ENCODE measurements at places on chromosomes 3 and 15. TPM values are rescaled to one million over a fixed set of nuclear protein-coding genes. Genes with fewer than 3 reads are reported as not detected.

DNA sequence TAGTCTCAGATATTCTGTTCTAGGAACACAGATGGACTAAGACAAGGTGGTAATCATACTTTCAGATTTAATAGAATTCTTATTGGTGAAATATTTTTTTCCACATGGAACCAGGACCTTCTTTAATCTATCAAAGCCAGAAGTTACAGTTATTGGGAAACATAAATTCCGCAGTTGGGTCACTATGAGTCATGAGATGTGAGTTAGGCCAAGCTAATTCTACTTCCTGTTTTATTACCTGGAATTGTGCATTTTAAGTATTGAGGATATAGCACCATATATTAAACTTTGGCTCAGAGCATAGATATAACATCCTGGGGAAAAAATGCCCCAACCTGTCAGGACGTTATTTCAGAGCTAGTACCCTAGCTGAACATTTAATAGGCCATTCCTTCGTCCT lies 96.4 kb upstream of the P3H2 start:
- no peaks in the 10 kb centered on the region for H3K4me1 ChIP-seq
- no peak for DNase-seq
- H3K4me3 ChIP-seq = no peak overlapping the region
- no peaks in the 10 kb centered on the region for H3K36me3 ChIP-seq
- no peaks in the 10 kb centered on the region for H3K27me3 ChIP-seq

DNA sequence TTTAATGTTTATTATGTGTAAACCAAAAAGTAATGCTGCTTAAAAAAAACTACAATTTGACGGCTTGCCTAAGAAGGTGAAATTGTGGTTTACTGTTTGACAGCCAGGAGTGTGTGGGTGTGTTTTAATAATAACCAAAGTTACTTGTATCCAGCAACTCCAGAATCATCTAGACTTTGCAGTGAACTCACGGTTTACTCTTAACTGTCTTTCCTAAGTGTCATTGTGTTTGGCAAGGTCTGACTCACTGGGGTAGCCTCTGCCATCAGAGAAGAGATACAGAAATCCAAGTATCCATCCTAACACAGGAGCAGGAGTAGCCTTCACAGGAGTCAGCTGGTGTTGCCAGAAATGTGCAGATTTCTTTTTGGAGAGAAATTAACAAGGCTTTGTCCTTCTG lies 151.1 kb downstream of the CTNNB1 start:
- DNase-seq = no peak
- H3K36me3 ChIP-seq = no peaks in the 10 kb centered on the region
- H3K4me3 ChIP-seq = no peak overlapping the region
- no peaks in the 10 kb centered on the region for H3K4me1 ChIP-seq

The CPLX3 gene
- total RNA-seq = not detected

The TMEM44 gene
- total RNA-seq = 22.1 TPM

- H3K36me3 ChIP-seq = no peaks in the 10 kb centered on the region
- H3K4me1 ChIP-seq = peaks cover 10% of the 10 kb centered on the region
- H3K27ac ChIP-seq = no peak overlapping the region
- no peak for DNase-seq
These were observed 315.4 kb downstream of the PTPRG start for GRCh38 chr3:61876797-61877196.

The GPR156 gene
- total RNA-seq = not detected

DNA sequence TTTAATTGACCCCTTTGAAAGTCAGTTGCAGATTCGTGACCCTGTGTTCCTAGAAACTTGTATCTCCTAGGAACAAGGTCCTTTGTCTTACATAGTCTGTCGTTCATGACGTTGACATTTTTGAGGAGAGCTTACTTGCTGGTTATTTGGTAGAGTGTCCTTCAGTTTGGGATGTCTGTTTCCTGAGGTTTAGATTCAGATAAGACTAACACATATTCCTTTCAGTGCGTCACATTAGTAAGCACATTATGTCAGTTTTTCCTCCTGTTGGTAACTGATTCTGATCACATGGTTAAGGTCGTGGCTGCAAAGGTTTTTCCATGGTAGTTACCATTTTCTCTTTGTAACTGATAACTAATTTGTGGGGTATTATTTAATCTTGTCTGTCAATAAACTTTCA lies 80.8 kb downstream of the PCCB start:
- H3K27me3 ChIP-seq = no peaks in the 10 kb centered on the region
- no peak for DNase-seq
- H3K36me3 ChIP-seq = no peaks in the 10 kb centered on the region
- no peak overlapping the region for H3K4me3 ChIP-seq
- no peaks in the 10 kb centered on the region for H3K4me1 ChIP-seq

GRCh38 chr15:68302729-68303128 lies 25.2 kb downstream of the FEM1B start:
- no peak overlapping the region for H3K27ac ChIP-seq
- DNase-seq = no peak
- no peaks in the 10 kb centered on the region for H3K4me1 ChIP-seq
- no peak overlapping the region for H3K4me3 ChIP-seq
- H3K27me3 ChIP-seq = no peaks in the 10 kb centered on the region

The ZSCAN29 gene
- 29.6 TPM for total RNA-seq

DNA sequence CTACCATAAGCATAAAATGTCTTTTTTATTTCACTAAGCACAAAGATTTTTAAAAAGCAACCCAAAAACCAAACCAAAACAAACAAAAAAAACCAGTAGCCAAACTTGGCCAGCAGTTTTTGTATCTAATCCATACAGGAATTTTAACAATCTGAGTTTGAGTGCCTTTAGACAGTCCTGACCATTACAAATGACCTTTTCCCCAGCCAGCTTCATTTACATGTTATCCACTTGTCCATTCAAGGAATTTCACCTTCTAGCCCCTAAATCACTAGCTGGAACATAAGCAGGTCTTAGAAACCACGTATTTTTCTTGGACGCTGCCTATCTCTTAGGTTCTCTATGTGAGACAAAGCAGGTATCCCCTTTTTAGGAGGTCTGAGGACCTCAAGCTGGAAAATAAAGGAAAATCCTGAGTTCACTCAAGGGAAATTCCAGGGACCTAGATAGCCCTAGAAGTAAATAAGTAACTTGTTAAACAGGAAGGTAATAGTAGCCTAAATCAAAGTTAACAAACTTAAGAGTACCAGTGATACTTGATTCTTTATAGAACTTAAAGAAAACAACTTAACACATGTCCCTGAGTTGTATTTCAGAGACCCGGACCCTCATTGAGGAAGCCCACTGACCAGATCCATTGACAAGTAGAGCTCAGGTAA lies 34.2 kb downstream of the CIP2A start:
- DNase-seq = no peak
- no peak overlapping the region for H3K27ac ChIP-seq
- peaks cover 10% of the 10 kb centered on the region for H3K4me1 ChIP-seq

The SLC12A8 gene
- 24.2 TPM for total RNA-seq

The TGM5 gene
- not detected for total RNA-seq

The CHRNA7 gene
- 38.8 TPM for total RNA-seq

GRCh38 chr15:75455424-75455981 lies 4.0 kb upstream of the SIN3A start:
- no peaks in the 10 kb centered on the region for H3K27me3 ChIP-seq
- peak overlapping the region; percentile 89 for H3K4me3 ChIP-seq
- H3K36me3 ChIP-seq = no peaks in the 10 kb centered on the region
- no peaks in the 10 kb centered on the region for H3K4me1 ChIP-seq

The SKOR1 gene
- total RNA-seq = 1.2 TPM

The GOLGA8N gene
- 12.4 TPM for total RNA-seq

GRCh38 chr15:73291441-73291840 lies 77.3 kb downstream of the HCN4 start:
- H3K4me3 ChIP-seq = no peak overlapping the region
- H3K4me1 ChIP-seq = no peaks in the 10 kb centered on the region
- no peaks in the 10 kb centered on the region for H3K36me3 ChIP-seq
- no peaks in the 10 kb centered on the region for H3K27me3 ChIP-seq
- DNase-seq = no peak

The SMCO1 gene
- total RNA-seq = not detected

The C3orf18 gene
- total RNA-seq = 1.1 TPM

The GYG1 gene
- 23.9 TPM for total RNA-seq

DNA sequence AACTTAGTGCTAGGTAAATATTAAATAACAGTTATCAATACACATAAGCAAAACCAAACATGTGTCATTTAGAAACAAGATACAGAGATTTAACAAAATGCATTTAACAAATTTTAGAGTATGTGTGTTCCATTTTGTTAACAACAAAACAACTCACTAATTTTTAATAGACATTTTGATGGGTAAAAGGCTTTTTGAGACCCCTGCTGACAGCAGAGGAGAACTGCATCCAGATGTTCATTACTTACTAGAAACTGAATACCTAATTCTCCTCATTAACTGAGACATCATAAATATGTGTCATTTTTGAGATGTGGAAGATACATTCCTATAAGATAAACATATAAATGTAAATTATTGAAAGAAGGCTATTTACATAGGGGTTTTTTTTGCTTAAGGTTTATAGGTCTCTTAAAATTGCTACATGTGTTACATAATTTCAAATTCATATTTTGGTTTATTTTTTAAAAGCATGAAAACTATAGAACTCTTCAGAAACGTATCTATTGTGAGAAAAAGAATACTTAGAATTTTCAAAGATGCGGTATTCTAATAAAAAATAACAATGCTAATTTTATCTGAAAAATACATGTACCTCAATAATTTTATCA lies 1009.8 kb downstream of the TUSC7 start:
- no peak overlapping the region for H3K4me3 ChIP-seq
- H3K27ac ChIP-seq = no peak overlapping the region
- H3K36me3 ChIP-seq = no peaks in the 10 kb centered on the region
- H3K4me1 ChIP-seq = no peaks in the 10 kb centered on the region
- H3K27me3 ChIP-seq = no peaks in the 10 kb centered on the region
- DNase-seq = no peak

DNA sequence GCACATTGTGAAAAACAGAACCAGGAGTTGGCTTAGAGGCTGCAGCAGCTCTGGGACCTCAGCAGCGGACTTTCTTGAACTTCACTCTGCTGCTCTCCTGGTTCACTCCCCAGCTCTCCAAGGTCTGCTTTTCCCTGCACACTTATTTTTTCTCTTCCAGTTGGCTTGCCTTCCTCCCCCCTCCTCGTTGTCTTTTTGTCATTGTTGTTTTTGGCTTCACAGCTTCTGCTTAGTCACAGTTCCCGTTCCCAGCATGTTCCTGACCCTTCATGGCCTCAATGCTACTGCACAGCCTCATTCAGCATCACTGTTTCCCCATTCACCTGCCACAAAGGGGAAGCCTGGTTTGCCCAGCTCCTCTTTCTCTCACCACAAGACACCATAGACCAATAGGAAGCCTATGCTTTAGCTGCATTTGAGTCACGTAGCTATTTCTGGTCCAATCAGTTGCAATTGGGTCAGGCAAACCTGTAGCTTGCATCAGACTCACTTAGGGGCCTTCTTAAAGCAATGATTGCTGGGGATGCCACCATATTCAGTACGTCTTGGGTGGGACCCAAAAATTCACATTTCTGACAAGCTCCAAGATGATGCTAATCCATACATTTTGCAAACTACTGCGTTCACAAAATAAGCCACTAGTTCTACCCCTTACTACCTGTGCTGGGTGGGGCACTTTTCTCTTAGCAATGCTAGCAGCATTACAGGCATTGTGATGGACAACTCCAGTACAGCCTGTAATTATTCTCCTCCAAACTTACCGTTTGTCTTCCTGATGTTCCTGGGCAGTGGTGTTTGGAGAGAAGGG lies 7.8 kb upstream of the SUMF1 start:
- peak; percentile 42 for DNase-seq
- no peaks in the 10 kb centered on the region for H3K36me3 ChIP-seq
- no peaks in the 10 kb centered on the region for H3K4me1 ChIP-seq
- H3K4me3 ChIP-seq = no peak overlapping the region

- no peaks in the 10 kb centered on the region for H3K27me3 ChIP-seq
- peak; percentile 77 for DNase-seq
- peaks cover 23% of the 10 kb centered on the region for H3K4me1 ChIP-seq
- no peak overlapping the region for H3K4me3 ChIP-seq
These were observed 19.1 kb downstream of the ZDHHC19 start for GRCh38 chr3:196192036-196192523.

DNA sequence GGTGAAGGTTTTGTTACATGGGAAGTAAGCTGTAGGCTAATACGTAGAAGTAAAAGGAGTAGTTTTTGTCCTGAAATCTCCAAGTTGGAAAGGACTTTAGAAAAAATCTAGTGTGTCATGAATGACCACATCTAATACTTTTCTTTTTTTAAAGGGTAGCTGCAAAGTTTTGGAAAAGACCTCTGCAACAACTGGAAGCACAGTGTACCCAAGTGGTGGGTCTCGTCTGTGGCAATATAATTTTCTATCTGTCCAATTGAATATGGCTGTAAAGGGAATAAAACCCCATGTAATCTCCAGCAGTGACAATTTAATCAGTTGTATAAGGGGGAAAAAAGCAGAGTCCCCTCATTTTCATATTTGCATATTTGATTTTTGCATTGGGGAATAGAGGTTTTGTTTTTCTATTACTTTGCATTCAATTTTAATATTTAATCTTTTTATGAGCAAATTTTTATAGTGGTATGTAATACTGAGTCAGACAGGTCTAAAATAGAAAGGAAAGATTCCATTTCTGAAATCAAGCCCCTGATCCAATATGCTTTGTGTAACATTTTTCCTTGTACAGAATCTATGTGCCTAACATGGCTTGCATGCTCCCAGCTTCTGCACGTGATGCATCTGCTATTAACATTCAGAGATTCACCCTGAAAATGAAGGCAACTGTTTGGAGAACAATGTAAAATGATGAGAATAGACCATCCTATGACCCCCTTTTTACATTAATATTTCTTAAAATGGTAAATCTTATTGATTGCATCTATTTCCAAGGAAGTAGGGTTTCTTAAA lies 531.4 kb downstream of the ZIC1 start:
- DNase-seq = no peak
- H3K27ac ChIP-seq = no peak overlapping the region

GRCh38 chr15:48550822-48551525 lies 94.5 kb downstream of the FBN1 start:
- H3K4me1 ChIP-seq = no peaks in the 10 kb centered on the region
- no peaks in the 10 kb centered on the region for H3K27me3 ChIP-seq
- no peaks in the 10 kb centered on the region for H3K36me3 ChIP-seq
- H3K27ac ChIP-seq = no peak overlapping the region

The CYP1A2 gene
- not detected for total RNA-seq

- no peaks in the 10 kb centered on the region for H3K4me1 ChIP-seq
- no peak overlapping the region for H3K4me3 ChIP-seq
- H3K27me3 ChIP-seq = no peaks in the 10 kb centered on the region
These were observed 10.8 kb downstream of the TF start for GRCh38 chr3:133756716-133757694.

DNA sequence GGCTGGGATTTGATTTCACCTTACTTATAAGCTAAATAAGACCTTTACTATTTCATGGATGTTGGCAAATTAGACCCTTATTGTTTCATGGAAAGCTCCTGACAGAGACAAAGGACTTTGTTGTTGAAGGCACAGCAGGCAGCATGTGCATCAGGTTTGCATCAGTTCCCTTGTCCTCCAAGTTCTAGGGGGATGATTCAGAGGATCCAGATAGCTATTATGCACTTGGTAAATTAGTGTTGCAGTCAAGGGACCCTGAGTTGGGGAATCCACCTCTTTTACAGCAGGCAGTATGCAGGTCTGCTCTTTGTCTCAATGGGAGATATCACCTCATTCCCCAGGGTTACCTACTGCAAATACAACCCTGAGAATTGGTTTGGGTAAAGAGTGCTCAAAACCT lies 131.4 kb upstream of the IGSF10 start:
- no peak overlapping the region for H3K27ac ChIP-seq
- no peaks in the 10 kb centered on the region for H3K36me3 ChIP-seq
- DNase-seq = no peak
- no peak overlapping the region for H3K4me3 ChIP-seq
- H3K27me3 ChIP-seq = no peaks in the 10 kb centered on the region
